ENCODE measurements at places on chromosomes 7 and 10. TPM values are rescaled to one million over a fixed set of nuclear protein-coding genes. Genes with fewer than 3 reads are reported as not detected.

Gene NYAP1
- total RNA-seq, result 0.56 TPM

GRCh38 chr10:51743146-51743545, 43.8 kb upstream of the CSTF2T start:
- DNase-seq, result no peak

Gene RAPGEF5
- total RNA-seq, result 1.5 TPM

DNA sequence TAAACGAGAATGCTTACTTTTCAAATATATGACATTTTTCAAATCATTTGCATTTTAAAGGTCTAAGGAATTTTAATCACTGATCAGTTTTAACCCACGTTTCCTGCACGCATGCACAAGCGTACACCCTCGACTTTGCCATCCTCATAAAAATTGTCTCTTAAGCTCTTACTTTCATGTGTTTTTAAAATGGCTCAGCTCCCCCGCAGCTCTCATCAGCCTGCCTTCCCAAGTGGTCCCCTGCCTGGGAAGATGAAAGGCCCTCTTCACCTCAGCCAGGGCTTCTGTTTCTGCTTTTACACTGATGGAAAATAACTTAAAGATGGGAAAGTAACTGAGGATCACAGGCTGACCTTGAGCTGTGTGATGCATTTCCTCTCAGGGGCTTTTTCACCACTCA, 131.6 kb upstream of the LSM8 start:
- DNase-seq, result no peak

DNA sequence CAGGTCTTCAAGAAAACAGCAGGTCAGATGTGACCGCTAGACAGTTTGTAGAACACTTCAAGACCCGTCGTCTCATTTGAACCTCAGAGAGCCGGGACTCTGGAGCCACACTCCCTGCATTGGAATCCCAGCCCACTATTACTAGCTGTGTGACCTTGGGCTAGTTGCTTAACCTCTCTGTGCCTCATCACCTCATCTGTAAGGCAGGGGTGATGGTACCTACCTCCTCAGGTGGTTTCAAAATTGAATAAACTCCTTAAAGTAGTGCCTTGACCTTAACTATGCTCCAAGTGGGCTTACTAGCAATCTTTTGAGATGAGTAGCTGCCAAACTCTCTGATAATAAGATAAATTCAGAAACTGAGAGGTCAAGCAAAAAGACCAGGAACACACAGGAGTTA, 43.8 kb downstream of the OGDH start:
- DNase-seq, result no peak

- DNase-seq, result no peak
These were observed 71.6 kb downstream of the ZRANB1 start for GRCh38 chr10:125013529-125013872.

DNA sequence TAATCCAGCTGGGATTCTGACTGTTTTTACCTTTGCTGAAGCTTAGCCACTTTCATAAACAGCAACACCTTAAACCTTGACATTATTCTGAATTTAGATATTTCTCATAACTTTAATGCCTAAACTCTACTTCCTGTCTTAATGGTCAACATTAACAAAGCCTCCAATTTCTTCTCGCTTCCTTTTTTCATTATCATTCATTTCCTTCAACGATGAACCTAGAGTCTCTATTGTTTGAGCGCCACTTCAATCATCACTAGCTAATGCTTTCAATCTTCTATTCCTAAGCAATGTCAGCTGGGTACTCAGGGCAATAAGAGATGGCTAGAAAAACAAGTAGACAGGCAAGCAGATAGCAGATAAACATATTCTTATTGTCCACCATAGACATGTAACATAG, 96.6 kb upstream of the TMEM196 start:
- no peak for DNase-seq

DNA sequence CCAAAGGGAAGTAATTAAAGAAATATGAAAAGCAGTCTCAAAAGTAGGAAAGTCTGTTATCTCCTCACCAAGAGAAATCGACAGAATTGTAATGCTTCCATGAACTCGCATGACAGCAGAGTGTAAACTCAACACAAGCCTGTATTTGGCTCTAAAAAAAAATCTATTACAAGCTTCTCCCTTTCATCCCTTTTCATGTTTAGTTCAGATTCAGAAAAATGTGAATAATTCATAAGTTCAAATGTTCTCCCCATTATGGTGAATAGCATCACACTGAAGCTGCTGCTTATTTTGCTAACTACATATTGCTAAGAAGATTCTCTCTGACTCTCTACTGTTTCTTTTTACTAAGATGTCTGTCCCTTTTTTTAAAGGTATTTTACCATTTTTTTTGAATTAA, 910.3 kb upstream of the MBL2 start:
- DNase-seq, result no peak

Gene LRRC18
- total RNA-seq, result not detected

DNA sequence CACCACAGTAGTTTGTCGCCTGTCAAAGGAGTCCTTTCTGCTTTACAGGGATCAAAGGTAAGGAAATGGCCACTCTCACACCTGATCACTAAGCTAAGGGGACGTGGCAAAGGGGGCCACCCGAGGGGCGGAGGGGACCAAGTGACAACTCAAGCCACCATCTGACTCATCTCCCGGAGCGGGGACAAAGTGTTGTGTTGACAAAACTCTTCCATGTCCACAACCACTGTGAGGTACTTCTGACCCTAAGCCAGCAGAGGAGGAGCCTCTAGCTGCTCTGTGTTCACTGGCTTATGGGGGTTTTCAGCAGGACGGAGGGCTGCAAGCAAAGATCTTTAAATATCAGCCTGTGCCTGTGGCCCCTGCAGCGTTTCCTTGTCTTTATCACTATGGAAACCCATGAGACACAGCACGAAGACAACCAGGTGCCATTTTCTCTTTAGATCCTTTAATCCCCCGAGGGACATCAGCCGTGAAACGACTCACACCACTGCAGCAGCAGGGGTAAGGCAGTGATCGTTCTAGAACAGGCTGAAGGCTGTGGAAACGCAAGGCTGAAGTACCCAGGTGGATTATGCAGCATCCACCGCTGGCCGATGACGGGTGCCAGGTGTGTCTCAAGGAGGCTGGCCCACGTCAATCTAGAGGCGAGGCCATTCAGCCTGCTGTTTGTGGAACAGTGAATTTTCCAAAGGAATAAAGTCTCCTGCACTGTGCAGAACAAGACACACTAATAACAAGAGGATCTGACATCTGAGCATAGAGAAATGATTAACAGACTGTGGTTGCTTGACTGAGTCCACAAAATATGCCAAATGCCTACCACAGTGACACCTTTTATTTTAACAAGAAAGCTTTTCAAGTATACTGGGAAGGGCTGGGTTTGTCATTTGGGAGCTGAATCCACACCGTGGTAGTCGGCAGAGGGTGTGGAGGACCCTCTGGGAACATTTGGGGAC, 26.6 kb upstream of the DDC start:
- DNase-seq, result no peak

DNA sequence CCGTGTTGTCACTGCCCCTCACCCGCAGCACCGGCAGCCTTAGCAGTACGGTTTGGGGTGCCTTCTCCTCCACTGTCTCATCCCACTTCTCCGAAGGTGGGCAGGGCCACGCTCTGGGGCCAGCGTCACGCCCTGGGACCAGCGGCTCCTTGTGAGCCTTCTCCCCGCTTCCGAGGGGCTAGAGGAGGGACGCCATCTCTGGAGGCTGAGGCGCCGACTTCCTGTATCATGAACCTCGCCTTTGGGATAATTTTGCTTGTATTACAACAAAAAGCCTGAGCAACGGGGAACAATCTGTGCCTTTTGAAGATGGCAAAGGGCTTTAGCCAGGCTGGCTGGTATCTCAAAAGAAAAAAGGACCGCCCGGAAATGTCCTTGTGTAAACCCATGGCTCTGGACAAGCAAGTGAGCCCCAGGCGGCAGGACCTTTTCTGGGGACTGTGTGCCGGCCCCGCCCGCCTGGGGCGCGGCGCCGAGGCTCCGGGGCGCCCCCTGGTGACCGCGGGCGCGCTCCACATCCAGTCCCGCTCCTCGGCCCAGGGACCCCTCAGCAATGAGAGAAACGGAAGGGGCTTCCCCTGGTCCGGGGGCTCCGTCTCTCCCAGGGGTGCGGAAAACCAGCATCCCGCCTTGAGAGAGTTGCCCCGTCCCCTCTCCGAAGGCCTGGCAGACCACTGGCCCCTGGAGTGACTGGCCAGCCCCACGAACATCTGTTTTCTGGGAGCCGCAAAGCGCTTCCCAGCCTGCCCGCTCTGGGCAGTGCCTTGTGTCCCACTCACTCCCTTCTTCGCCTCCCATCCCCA, 3.8 kb downstream of the DEPP1 start:
- peak; percentile 78 for DNase-seq

GRCh38 chr10:101214446-101215396, 14.5 kb downstream of the LBX1 start:
- DNase-seq, result peak; percentile 89

- no peak for DNase-seq
These were observed 9.6 kb downstream of the GRID1 start for GRCh38 chr10:86357041-86357440.

Gene IFT22
- total RNA-seq, result 6.0 TPM

GRCh38 chr10:132690401-132690800, 95.5 kb downstream of the NKX6-2 start:
- no peak for DNase-seq

DNA sequence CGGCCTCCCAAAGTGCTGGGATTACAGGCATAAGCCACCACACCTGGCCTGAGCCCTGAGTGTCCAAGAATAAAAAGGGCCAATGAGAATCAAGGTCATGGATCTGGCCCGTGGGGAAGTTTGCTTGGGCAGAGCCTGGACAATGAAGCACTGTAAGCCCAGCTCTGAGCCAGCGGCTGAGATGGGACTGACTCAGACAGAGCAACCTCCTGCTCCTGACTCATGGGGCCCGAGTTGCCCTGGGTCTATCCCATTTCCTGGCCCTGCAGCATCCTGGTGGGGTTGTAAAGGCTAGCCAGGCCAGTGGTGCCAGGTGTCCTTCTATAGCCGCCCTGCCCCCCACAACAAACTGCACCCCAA, 5.2 kb upstream of the MYH16 start:
- DNase-seq, result no peak

- DNase-seq, result no peak
These were observed 101.7 kb downstream of the PTN start for GRCh38 chr7:137241655-137242360.

- no peak for DNase-seq
These were observed 2.0 kb downstream of the PIP4K2A start for GRCh38 chr10:22712211-22712955.

DNA sequence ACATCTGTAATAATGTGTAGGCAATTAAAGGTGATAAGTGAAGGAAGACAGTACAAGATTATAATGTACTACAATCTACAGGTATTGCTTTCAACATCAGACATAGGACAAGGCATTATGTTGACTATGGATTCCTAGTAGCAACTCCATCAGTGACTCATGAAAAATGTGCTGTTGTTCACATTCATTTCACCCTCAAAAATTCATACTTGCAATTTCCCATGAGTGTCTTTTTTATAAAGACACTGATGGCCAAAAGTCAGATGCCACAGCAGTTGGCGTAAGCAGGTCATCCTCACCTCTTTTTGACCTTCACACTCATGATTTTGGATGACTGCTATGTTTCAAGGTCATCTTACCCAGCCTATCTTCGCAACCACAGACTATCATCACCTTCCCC, 100.0 kb upstream of the AMPH start:
- no peak for DNase-seq

DNA sequence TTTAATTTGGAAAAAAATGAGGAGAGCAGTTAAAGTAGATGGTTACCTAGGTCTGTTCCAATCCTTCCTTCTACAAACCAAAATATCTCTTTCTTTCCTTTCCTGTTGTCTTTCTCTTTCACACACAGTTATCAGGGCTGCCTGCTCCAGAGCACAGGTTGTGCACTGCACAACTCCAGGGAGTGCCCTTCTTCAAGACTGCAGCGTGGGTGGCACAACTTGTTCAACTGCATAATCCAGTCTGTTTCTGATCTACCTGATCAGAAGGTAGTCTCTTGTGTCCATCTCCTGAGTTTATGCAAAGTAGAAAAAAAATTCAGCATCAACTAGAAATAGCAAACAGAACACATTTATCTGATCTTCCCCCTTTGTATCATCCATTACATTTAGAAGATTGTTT, 78.1 kb upstream of the COL13A1 start:
- DNase-seq, result no peak

DNA sequence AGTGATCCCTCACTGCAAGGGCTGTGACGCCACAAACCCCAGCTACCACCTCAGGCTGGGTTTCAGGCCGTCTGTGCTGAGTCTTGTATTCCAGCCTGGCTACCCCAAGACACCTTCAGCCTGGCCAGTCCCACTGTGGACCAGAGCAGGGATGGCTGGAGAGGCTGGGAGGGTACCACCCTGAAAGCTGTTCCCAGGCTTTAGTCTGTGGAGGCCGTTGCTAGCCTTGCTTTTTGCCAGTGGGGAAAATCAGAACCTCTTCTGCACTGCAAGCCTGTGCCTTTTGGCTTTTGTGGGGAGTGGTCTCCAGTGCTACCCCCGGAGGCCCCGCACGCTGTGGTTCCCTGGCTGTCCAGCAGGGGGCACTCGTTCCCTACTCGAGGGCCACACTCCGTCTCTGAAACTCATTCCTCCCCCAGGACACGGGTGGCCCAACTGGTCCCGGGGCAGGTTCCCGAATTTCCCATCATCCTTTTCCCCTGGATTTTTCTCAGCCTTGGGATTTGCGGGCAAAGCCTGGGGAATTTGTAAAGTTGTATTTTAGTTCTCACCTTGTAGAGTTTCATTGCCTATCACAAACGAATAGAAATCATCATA, 128.4 kb upstream of the BTBD16 start:
- peak; percentile 61 for DNase-seq

DNA sequence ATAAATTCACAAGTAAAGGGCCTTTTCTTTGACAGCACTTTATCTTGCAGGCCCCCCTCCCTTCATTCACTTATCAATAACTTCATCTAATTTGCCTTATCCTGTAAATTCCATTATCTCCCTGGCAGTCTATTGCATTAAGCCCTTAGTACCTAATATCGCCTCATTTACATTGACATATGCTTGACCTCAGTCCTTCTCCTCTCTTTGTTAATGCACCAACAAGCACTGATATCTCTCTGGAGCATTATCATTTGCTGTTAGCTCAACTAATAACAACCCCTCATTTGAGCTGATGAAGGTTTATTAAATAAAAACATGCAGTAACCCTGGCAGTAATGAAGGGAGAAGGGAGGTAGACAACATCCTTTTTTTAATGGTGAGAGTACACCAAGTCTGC, 46.8 kb downstream of the EXOC4 start:
- no peak for DNase-seq

GRCh38 chr10:74871595-74872382, 45.4 kb downstream of the KAT6B start:
- DNase-seq, result peak; percentile 48

GRCh38 chr7:112510001-112510742, 29.4 kb downstream of the LSMEM1 start:
- peak; percentile 27 for DNase-seq

Gene PILRA
- 0.80 TPM for total RNA-seq

- no peak for DNase-seq
These were observed 2.6 kb downstream of the ANKRD2 start for GRCh38 chr10:97575127-97575668.

GRCh38 chr7:111075498-111075897, 15.4 kb upstream of the LRRN3 start:
- DNase-seq, result no peak

GRCh38 chr7:105224884-105225651, 163.7 kb downstream of the SRPK2 start:
- DNase-seq, result peak; percentile 19
